ENCODE measurements at places on chromosomes 5 and 9. TPM values are rescaled to one million over a fixed set of nuclear protein-coding genes. Genes with fewer than 3 reads are reported as not detected.

DNA sequence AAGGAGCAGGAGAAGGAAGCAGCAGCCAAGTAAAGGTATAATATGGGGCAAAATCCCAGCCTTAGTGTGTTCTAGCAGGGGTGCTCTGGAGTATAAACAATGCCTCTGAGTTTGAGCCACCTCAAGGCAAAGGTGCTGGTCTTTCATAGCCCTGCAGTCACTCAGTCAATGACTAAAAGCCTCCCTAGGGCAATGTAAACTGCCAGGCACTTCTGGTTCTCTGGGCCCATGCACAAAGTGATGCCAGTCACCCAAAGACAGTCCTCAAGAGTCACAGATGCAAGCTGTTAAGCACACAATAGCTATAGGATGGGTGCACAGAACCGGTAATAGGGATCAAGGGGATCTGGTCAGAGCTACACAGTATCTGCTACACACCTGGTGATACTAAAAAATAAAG, 12.6 kb downstream of the ZBTB5 start:
- no peak for DNase-seq

DNA sequence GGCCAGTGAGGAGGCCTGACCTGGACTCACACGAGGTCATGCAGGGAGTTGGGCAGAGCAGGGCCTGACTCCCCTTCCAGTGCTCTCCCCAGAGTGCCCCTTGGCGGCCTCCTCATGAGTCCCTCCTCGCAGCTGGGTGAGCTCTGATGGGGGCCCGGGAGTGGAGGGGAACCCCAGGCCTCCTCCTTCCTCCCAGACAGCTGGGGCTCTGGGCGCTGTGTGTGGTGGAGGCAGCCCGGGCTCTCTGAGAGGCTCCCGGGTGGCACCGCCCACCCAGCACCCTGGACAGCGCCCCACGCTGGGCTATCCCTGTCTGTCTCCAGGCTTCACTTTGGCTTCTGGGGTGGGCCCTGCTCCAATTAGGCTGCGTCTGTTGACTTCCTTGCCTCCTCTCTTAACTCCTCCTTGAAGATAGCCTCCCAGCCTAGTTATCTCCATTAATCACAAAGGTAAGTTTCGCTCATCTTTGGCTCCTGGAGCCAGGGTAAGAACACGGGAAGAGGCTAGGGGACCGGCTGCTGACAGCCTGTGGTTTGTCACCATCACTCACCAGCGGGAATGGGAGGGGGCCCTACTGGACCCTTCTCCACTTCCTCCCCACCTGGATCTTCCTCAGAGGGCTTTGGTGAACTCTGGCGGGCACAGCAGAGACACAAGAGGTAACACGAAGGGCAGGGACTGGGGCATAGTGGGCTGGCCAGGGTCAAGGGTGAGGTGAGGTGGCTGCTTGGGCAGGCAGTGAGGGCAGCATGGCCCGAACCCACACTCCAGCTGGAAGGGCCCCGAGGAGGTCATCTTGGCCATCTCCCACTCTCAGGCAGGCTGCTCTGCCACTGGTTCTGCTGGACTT, 13.1 kb downstream of the PSD2 start:
- no peak for DNase-seq

GRCh38 chr9:6973762-6974161, 216.0 kb downstream of the KDM4C start:
- no peak for DNase-seq

Gene SELENOP
- 311 TPM for total RNA-seq

GRCh38 chr9:125950880-125951471, 203.8 kb downstream of the PBX3 start:
- DNase-seq, result no peak

DNA sequence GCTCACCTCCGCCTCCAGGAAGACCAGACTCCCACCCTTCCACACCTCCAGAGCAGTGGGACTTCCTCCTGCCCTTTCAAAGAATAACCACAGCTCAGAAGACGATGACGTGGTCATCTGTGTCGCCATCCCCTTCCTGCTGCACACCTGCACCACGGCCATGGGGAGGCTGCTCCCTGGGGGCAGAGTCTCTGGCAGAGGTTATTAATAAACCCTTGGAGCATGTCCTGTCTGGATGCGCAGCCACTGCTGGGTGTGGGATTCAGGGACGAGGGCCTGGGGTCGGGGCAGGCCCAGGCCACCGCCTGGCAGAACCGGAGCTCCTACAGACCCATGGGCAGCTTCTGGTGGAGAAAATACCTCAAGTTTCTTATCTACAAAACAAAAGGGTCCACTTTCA, 5.0 kb downstream of the PAEP start:
- peak; percentile 65 for DNase-seq

GRCh38 chr5:171580502-171581265, 161.2 kb downstream of the FGF18 start:
- no peak for DNase-seq

GRCh38 chr5:153476767-153477166, 13.7 kb upstream of the GRIA1 start:
- DNase-seq, result no peak

GRCh38 chr5:180330810-180331646, 22.1 kb downstream of the GFPT2 start:
- DNase-seq, result peak; percentile 94

DNA sequence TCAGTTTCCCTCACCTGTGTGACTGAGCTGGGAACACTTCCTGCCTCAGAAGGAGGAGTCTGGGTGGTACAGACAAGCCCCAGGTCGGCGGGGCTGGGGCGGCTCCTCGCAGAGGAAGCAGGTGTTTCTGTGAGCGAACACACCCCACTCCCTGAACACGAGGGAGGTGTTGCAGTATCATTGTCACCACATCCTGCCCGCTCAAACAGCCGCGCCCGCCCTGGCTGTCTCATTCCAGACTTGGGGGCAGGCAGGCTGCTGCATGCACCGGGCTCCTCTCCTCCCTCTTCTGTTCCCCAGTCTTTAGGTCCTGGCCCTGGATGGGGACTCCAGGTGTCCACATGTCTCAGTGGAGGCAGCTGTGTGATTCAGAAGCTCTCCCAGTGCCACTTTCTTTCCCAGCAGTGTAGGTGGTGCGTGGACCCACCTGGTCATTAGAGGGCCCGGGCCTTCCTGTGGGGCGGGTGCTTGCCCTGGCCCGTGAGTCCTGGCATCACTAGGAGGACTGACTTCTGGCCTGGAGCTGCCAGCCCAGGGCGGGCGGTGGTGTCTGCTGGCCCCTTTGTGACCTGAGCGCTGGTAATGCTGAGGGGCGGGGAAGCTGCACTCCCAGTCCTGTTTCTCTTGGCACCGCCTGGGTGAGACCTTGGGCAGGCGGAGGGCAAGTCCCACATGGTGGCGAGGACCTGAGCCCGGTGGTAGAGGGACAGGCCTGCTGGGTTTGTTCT, 18.3 kb upstream of the PHYHD1 start:
- DNase-seq, result peak; percentile 94

GRCh38 chr9:68825762-68826472, 120.9 kb downstream of the PIP5K1B start:
- DNase-seq, result no peak

DNA sequence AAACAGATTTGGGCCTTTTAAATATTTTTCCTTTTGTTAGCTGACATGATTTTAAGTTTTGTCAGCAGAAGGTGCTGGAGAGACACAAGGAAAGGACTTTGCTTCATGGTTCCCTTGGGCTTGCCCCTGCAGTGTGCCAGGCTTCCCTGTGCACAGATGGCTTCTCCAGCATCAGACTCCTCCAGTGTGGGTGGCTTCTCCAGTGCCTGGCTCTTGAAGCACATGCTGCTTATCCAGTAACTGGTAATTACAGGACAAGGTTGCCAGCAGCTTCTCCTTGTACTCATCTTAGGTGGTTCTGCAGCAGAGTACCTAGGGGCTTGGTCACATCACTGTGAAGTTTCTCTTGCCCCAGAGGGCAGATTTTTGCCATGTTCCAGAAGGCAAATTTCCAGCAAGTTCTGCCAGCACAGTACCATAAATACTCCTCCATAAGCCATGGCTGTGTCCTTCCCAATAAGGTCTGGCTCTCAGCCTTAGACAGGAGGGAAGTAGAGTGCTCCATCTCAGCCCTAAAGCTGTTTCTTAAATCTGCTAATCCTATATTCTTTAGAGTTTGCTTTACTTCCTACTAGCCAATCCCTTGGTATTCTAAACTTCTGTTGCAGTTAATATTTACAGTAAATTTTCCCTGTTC, 62.4 kb downstream of the PJA2 start:
- DNase-seq, result no peak

DNA sequence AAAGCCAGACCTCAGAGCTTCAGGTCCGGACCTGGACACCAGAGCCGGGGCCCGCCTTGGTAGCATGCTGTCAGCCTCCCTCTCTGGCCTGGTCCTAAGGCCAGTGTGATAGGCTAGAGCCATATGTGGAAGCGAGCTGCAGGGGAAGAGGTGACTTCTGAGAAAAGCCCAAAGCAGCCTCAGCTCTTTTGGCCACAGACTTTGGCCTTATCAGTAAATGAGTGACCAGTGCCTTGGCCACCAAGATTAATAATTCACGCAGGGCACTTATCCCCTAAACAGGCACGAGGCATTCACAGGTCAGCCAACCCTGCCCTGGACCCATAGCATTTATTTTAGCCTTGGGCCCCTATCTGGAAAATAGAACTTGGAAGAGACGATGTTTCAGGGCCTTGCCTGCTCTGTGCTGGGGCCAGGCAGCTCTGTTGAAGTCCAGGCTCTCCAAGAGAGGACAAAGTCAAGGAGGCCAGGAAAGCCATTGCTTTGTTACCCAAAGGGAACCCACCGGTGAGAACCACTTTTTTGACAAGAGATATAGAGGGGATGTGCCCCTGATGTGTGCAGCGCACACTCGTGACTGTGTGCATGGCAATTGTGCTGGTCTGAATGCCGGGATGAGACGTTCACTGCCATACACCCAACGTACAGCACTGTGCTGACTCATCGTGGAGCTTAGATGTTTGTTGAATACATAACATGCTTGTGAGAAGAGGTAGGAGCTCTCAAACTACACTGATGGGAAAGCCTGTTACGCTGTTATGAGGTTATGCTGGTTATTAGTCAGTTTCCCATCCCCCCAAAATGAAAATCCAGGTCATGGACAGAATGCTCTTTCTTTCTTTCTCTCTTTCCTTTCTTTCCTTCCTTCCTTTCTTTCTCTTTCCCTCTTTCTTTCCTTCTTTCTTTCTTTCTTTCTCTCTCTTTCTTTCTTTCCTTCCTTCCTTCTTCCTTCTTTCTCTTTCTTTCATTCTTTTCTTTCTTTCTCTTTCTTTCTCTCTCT, 5.0 kb upstream of the SLC34A1 start:
- no peak for DNase-seq

Gene IRX2
- total RNA-seq, result 70.2 TPM

DNA sequence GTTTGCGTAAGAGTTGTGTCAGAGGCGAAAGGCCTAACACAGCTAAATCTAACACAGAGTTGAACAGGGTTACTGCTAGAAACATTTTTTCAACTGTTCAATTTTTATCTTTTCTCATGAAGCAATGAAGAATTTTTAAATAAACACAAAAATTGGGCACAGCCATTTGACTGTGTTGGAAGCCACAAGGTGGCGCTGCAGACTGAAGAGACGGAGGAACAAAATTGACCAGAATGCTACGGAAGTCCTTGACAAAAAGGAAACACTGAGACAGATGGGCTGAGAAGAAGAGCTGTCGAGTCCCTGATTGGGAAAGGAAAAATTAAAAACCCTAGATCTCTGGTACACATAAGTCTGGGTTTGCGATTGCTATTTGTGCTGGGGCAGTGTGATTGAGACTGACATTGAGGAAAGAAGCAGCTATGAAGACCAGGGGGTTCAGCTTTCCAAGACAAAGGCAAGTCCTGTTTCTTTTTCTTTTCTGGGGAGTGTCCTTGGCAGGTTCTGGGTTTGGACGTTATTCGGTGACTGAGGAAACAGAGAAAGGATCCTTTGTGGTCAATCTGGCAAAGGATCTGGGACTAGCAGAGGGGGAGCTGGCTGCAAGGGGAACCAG, at the start of gene PCDHB9:
Gene PCDHB9, plus strand, starts transcription at position 265 of the 616 bp plus-strand sequence. Its CDS starts 158 bp downstream, at position 423.
- no peak for DNase-seq
